Activated CD8-positive, alpha-beta memory T cell treated with anti-CD3 and anti-CD28 coated beads for 24 hours (primary cell): ENCODE measurements at places on chromosomes 3 and 15.
A peak's percentile ranks its signal among the peaks of the same experiment; 100 is the strongest.

- no peak for DNase-seq
Observed at GRCh38 chr3:129276385-129276784, 2.3 kb upstream of the HMCES start.

DNA sequence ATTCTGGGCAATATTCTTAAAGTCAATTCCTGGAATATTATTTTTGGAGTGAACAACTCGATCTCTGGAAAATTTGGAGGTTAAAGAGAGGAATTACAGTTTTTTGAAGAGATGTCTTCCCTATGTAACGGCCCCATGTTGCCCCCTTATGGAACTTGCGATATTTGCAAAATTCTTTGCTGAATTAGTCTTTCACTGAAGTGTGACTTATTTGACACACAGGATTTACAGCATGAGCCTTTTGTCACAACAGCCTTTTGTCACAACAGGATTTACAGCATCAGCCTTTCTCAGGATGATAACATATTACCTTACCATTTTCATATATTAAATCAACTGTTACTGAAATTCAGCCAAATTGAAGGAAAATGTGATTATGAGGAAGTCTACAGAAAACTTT is 37.8 kb upstream of the SPTSSB start:
- DNase-seq = no peak

GRCh38 chr15:90667073-90667754 is 49.9 kb upstream of the BLM start:
- no peak for DNase-seq

DNA sequence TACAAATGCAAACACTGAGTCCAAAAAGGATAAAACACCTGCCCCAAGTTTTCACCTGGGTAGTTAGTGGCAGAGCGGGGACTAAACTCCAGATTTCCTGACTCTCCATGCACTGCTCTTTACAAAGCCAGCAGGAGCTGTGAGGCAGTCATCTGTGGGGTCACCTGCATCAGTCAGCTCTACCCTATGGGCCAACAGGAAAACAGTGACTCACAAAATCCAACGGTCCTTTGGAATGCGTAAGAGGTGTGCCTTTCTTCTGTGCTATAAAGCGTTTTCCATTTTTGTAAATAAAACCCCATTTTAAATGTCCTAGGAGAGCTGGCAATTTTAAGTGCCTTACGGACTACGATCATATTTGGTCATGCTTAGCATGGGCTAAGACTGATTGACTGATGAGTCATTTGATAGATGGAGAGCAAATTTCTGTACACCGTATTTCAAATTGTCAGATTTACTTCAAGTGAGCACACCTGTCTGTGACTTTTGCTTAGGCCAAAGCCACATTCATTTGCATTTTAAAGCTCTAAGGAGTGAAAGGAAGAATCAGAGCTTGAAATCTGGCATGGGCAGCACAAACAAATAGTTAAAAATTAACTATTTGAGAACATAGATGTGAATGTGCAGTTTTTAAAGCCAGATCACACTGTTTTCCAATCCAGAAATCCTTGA is 4.4 kb upstream of the COL8A1 start:
- no peak for DNase-seq

DNA sequence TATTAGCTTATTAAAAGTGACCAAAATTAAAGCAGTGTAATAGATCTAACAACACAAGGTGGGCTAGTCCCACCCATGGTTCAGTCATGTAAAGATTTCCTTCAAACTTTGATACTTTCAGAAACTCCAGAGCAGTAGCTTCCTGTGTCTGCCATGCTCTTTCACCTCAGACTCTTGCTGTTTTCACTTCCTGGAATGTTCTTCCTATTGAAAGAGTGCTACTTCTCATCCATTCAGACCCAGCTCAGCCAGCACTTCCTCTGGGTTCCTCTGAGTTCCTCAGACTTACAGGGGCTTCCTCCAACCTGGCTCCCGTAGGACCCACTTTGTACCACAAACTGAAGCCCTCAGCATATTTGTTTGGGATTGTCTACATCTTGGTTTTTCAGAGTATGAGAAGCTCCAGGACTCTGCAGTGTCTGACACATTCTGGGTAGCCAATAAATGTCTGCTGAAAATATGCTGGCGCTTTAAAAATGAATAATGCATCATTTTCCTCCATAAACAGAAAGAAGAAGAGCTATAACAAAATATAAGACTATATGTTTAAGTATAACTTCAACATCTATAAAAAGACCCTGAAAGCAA is 18.0 kb downstream of the NCEH1 start:
- DNase-seq = no peak

DNA sequence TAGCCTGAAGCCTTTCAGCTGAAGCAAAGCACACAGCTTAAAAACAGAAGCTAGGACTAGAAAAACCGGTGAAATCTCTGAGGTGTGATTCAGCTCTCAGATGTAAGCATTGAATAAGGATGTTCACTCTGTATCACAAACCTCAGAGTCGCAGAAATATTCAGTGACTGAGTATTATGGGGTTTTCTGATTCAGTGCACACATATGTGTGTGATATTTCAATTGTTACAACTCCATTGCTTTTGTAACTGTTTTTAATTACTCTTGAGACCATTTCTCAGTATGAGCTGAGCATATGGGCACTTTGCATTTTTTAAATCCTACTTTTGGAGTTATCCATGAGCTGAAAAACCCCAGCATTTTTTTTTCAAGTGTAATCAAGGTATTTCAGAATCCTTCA is 868.8 kb downstream of the NTRK3 start:
- DNase-seq = no peak

DNA sequence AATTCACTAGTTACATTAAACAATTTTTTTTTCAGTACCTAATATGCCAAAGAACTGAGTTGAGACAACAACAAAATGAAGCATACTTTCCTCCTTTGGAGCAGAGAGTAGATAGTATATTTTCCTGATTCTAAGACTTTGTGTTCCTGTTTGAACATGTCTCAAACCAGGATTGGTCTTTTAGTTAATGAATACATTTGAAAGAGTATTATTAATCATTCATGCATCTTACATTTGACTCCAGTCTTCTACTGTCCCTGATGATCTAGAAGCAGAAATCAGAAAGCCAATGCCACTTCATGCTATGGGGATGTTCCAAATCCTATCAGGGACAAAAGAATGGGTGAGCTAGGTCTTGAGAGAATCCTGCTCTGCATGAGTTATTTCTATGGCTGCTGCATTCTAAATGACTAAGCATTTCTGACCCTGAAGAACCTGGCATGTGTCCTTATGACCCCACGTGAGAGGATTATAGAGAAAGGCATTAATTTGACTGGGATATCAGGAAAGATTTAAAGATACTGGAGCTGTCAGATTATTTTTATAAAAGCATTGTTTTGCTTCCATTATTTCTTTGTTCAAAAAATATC is 32.9 kb upstream of the MBNL1 start:
- no peak for DNase-seq

GRCh38 chr3:175214216-175214615 is 355.1 kb downstream of the NAALADL2 start:
- DNase-seq = no peak

DNA sequence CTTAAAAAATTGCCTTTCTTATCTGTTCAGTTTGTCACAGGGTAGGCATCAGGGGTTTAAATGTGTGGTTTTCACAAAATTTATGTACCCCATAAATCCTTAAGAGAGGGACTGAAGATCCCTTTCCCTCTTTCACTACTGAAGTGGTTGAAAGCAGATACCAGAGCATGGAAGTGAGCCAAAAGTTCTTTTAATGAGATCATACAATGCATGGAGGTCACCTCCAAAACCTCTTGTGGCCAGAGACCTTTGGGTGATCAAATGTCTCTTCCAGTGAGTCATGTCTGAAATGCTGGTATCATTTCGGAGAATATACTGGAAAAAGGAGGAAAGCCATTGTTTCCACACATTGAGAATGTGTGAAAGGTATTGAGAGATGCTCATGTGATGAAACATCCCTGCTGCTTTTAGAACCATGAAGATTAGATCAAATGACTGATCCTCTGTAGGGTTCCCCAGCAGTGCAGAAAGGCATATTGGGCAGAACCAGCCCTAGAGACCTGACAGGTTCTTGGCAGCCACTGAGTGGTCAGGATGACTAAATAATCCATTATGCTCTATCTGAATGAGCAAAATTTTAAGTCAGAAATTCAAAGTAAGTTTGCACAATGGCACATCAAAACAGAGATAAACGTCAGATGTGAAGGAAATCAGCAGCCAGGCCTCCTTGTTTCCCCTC is 165.8 kb upstream of the SLC2A2 start:
- no peak for DNase-seq

GRCh38 chr3:152646004-152646403 is 188.9 kb upstream of the P2RY1 start:
- no peak for DNase-seq

- peak; percentile 65 for DNase-seq
Observed at GRCh38 chr3:12833222-12834161, 7.9 kb downstream of the RPL32 start.

DNA sequence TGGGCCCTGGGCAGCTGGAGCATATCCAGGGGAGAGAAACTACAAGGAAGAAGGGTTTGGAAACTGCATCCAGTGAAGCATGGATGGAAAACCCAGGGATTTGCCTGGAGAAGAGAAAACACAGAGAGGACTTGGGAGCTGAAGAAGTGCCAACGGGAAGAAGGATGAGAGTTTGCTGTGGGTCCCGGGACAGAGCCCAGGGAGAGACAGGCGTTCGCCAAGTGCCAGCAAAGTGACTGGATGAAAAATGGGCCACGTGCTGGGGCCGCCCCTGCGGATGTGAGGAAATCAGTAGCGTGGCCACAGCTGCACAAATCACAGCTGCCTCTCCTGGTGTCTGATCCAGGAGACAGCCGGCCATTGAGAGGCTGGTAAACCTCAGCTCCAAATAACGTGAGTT is 70.4 kb downstream of the HES1 start:
- DNase-seq = no peak

GRCh38 chr3:58728723-58729122 is 62.1 kb upstream of the FAM3D start:
- no peak for DNase-seq

DNA sequence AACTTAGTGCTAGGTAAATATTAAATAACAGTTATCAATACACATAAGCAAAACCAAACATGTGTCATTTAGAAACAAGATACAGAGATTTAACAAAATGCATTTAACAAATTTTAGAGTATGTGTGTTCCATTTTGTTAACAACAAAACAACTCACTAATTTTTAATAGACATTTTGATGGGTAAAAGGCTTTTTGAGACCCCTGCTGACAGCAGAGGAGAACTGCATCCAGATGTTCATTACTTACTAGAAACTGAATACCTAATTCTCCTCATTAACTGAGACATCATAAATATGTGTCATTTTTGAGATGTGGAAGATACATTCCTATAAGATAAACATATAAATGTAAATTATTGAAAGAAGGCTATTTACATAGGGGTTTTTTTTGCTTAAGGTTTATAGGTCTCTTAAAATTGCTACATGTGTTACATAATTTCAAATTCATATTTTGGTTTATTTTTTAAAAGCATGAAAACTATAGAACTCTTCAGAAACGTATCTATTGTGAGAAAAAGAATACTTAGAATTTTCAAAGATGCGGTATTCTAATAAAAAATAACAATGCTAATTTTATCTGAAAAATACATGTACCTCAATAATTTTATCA is 1009.8 kb downstream of the TUSC7 start:
- DNase-seq = no peak

GRCh38 chr3:134677987-134678308 is 27.1 kb upstream of the KY start:
- no peak for DNase-seq

GRCh38 chr15:42819786-42820185 is 82.9 kb upstream of the CDAN1 start:
- DNase-seq = no peak

GRCh38 chr3:166837535-166837934 is 542.6 kb downstream of the ZBBX start:
- no peak for DNase-seq
